Fibroblast of upper back skin (primary cell): ENCODE measurements at places on chromosomes 2 and 18.

DNA sequence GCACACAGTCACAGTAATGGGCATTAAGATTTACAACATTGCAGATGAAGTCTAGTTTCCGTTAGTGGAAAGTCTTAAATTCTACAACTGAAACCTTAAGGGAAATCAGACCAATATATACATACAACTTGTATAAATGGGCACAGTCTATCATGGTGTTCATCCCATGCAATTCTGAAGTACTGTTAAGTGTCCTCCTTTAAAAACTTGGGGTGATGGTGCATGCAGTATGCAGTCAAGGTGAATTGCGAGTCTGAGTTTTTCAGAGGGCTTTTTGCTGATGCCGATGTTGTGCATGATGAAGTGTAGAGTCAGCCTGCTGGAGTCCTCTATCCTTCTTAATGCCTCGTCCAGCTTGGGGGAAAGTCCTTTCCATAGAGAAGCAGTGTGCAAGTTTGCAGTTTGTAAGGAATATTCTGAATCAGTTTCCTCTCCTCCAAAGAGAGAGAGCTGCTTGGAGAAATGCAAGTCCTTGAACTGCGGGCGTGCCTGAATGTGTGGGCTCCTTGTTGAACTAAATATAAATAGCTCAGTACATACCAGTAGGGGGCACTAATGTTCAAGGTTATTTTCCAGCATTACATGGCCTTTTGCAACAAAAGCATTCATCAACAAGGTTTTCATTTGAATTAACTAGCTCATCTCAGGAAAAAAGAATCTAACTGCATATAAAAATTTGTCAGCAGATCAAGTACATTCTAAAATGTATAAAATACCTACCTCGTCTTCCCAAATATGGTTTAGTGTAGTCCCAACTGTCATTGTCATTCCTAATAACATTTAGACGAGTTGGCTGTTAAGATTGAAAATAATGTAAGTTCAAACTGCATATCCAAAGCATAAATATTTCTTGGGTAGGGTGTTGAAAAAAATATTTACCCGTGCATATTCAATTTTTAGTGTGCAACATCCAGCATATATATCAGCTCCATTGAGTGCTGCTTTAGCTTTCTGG, 21.3 kb downstream of the HNRNPLL start:
- peak; percentile 79 for DNase-seq

DNA sequence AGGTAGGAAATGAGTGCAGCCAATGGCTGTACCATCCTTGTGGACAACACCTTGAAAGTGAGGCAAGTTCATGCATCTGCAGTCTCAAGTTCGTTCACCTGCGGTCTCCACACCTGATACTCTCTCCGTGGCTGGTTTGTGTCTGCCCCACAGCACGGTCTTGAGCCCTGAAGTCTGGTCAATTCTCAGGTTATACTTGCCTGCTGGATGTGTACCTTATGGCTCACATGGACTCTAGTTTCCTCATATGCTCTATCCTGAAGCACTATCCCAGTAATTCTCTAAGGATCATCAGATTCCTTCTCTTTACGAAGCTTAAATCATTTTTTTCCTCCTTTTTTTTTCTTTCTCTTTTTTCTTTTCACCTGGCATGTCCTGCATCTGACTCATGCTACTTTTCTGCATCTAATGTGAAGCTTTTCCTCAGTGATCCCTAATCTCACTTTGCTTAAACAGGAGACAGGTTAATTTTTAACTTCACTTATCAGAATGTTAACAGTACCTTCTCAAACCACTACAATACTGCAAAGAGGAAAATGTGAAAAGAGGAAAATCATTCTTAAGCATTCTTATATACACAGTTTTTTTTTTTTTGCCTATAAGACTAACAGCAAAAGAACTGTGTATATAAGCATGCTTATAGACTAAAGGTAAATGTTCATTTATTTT, 511.2 kb downstream of the SOX11 start:
- no peak for DNase-seq

- DNase-seq: no peak
These were observed 38.6 kb upstream of the CHST9 start for GRCh38 chr18:27223526-27224291.

DNA sequence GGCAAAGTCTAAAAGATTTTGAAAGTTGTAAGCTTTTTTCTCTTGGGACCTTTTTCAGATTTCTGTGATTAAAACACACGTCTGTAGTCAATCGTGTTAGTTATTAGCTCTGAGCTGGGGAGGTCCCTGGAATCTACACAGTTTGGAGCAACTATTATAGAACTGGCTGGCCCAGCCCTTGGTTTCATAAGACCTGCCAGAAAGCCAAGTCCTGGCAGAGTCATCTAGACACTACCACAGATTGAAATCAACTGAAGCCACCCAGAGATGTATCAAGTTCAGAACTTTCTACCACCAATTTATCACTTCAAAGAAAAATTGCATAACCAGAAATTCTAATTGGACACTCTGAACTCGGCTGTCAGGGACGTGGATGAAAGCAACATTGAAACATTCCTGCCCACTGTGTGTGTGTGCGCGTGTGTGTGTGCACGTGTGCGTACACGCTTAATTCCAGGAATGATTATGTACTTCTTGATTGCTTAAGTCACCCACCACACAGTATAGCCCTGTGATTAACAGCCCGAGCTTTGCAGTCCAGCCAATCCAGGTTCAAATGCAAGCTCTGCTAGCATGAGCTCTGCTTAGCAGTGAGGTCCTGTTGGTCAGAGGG, 126.3 kb downstream of the TPGS2 start:
- DNase-seq: peak; percentile 17

DNA sequence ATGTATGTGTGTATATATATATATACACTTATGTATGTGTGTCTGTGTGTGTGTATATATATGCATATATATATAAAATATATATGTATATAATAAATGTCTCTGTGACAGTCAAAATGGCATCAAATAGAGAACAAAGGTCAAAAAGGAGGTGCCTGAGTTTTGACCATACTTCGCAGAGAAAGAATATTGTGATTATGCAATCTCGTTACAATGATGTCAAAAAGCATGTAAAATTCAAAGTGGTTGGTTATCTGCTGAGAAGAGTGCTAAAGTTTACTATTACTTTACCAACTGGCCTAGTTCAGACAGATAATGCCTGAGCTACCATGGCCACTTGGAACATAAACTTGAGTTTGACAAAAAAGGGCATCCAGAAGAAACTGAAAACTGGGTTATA, 375.0 kb downstream of the NBAS start:
- DNase-seq: no peak

- DNase-seq: peak; percentile 9
These were observed 266.8 kb upstream of the CXCR4 start for GRCh38 chr2:136384531-136385303.

DNA sequence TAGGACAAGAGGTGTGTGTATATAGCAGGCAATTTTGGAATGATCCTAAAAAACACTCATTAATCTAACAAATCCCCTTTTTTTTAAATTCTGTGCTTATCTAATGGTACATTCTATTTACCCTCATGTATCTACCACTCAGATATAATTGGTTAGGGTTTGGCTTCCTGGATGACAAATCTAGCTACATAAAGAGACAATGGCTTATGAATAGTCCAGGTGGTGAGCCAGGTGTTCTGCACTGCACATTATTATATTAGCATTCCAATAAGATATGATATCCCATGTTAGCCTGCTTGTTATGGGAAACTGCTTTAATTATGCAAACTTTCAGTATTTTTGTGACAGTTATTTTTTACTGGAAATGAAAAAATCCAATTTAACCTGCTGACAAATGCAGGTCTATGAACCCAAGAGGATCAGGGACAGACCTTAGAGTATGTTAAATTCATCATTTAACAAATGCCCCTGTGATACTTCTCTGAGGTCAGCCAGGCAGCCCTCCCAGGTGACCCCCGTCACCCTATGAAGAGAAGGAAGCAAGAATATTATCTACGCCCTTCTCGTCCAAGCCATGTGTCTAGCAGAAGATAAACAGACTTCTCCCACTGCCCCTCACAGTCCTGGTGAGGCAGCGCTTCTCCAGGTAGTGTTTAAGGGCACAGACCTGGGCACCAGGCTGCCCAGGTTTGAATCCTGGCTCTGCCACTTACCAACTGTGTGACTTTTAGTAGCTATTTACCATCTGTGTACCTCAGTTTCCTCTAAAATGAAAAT, 83.0 kb downstream of the ADD2 start:
- no peak for DNase-seq

DNA sequence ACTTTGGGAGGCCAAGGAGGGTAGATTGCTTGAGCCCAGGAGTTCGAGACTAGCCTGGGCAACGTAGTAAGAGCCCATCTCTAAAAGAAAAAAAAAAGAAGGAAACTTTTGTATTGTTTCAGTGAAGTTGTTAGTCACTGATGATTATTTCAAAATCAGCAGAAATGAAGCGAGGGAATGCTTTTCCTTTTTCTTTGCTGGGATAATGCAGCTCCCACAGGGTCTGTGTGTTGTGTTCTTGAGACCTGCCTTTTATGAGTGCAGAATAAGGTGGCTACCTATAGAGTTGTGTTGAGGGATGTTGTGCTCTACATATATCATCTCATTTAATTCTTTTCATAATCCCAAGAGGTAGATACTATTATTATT, 11.7 kb downstream of the TM4SF20 start:
- DNase-seq: no peak

GRCh38 chr2:46481198-46482193, 2.1 kb downstream of the TMEM247 start:
- peak; percentile 73 for DNase-seq

DNA sequence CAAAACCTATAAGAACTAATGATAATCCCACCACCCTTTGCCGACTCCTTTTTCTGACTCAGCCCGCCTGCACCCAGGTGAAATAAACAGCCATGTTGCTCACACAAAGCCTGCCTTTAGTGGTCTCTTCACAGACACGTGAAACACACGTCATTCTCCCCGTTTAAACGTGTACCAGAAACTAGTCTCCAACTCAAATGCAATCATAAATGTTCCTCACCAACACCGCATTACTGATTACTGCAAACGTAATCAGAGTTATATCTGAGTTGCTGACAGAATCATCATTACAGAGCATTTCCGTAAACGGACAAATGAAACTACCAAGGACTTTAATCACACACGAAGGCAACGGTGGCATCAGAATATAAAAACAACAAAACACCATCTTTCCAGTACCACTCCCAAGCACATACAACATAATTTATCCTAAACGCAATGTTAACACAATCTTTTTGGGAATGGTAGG, 1.9 kb downstream of the CLK1 start:
- DNase-seq: peak; percentile 59

DNA sequence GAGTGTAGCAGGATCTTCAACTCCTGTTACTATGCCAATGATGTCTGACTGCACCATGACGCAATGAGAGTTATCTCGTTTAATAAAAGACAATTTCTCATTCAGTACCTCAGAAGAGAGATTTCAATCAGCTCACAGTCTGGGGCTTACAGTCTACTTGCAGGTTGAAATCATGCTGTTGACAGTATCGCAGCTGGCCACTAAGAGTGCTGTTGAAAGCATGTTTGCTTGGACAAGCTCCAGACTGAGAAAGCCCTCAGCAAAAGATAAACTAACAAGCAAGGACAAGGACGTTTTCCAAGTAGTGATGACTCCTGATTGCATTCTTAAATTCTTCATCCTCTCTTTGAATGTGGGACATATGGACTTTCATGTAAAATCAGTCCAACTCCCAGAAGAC, 145.2 kb upstream of the SYT4 start:
- no peak for DNase-seq

DNA sequence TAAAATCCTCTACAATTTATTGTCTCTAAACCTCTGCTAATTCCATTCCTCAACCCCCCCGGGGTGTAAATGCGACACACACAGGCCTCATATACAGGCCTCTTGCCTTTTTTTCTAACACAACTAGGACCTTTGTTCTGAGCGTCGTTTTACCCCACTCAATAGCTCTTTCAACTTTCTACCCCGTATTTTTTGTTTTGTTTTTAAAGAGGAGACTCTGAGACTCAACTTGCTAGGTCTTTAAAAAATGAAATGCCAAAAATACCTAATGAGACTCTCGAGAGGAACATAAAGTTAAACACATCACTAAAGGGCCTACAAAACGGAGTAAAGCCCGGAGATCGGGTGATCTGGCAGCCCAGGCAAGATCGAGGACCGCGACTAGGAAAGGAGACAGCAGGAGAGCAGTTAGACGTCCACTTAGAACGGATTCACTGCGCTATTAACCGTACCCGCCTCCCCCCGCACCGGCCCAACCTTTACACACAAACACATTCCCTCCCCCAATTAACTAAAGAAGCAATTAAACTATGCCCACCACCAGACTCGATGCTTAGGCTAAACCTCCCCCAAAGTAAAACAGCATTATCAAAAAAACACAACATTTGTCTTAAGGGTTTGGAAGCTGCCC, 1.7 kb downstream of the TRIP12 start:
- DNase-seq: no peak

DNA sequence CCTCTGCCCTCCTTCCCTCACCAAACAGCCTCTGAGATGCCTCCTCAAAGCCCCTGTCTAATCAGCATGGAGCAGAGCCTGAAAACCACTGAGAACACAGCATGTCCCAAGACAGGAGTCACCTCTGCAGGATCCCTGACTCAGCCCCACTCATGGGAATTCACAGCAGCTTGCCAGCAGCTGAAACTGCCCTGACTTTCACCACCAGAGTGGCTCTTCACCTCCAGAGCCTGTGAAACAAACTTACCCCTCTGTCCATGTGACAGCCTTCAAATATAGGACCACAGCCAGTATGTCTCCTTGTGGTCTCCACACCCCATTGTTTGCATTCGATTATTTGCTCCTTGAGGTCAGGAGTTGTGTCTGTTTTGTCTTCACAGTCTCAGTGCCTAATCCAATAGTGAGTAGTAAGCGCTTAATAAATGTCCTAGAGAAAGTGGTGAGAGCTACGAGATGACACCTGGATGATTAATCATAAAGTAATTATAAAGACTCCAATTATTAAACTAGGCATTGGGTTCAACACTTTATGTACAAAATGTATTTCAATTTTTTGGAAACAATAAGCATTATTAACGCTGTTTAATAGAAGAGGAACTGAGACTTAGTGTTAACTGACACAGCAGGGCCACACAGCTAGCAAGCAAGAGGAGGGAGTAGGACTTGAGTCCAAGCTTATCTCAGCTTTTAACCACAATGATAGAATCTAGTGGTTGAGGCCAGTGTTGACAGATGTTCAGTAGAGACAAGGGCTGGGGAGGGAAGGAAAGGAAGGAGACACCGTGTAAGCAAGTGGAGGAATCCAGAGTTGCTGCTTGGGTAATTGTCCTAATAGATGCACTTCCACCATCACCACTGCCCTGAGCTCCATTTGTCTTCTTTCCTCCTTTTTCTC, 358.7 kb upstream of the TNP1 start:
- DNase-seq: peak; percentile 79

GRCh38 chr18:54716586-54716985, 111.7 kb upstream of the RAB27B start:
- DNase-seq: no peak

DNA sequence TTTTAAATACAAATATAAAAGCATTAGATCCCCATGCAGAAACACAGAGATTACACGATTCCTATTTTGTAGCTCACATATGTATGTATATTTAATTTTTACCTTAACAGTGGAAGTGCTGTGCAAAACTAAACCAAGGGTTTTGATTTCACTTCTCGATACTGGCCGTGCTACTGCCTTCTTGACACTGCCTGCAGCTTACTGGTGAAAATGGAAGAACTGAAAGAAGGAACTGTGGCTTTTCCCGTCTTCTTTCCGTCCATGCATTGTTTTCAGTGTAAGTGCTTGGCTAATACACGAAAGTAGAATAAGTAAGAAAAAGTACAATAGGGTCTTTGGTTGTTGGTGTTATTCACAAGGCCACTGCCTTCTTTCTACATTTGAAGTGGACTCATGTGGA, 129.5 kb downstream of the NDUFA10 start:
- no peak for DNase-seq

GRCh38 chr2:27191070-27191829, 20.6 kb upstream of the ATRAID start:
- DNase-seq: peak; percentile 69

- no peak for DNase-seq
These were observed 37.4 kb downstream of the RTN4 start for GRCh38 chr2:55012672-55013484.
